HepG2 (cell line): ENCODE measurements at places on chromosomes 5 and 9. TPM values are rescaled to one million over a fixed set of nuclear protein-coding genes. Genes with fewer than 3 reads are reported as not detected.

The AGXT2 gene
- 0.13 TPM in 1 of 2 replicates, not detected in the other for total RNA-seq

The CMYA5 gene
- 0.13 and 0.18 TPM in 2 replicates for total RNA-seq

The CKMT2 gene
- 0.69 and 1.2 TPM in 2 replicates for total RNA-seq

DNA sequence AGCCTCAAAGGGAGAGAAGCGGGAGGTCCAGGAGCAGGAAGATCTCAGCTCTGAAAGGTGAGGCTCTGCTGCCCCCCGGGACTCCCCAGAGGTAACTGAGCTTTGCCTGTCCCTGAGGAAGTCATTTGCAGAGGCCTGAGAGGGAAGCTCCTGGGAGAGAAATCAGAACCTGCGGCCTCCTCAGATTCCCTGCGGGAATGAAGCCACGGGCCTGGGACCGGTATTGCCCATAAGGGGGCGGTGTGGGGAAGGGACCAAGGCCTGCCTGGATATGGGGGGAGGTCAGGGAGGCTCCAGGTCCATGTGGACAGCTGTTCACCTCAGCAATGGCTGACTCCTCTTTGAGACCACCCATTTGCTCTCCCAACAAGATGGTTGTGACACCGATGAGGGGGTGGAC, 1.3 kb downstream of the SPATA31E1 start:
- no peak for DNase-seq
- no peak overlapping the region for H3K4me3 ChIP-seq
- H3K36me3 ChIP-seq = no peaks in the 10 kb centered on the region
- H3K27ac ChIP-seq = no peak overlapping the region
- H3K27me3 ChIP-seq = peaks cover 6% of the 10 kb centered on the region

DNA sequence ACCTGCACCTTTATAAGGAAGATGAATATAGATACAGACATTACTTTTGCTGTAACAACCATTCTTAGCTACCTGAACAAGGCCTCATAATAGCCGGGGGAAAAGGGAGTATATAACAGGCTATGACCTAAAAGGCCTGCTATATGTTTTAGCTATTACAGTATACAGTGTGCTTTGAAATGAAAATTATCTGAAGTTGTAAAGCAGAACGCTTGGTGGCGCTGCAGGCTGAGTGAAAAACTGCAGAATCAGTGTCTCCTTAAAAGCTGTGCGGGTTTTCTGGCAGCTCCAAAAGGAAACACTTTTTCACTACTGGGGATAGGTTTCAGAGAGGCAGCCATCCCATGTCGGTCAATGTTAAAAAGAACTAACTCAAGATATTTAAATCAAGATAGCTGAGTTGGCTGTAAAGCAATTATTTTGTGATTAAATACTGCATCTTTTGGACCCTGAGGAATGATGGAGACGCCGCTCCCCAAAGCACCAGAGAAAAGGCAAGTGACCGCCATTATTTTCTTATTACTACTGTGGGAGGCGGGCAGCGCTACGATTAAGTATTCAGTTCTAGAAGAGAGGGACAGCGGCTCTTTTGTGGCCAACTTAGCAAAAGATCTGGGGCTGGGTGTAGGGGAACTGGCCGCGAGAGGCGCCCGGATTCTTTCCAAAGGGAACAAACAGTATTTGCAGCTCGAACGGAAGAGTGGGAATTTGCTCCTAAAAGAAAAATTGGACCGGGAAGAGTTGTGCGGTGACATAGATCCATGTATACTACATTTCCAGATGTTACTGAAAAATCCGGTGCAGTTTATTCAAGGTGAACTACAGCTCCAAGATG, 5.9 kb downstream of the PCDHB6 start:
- H3K4me1 ChIP-seq = no peaks in the 10 kb centered on the region
- no peak overlapping the region for H3K27ac ChIP-seq
- DNase-seq = no peak
- H3K36me3 ChIP-seq = no peaks in the 10 kb centered on the region

GRCh38 chr9:5453004-5453403, 2.7 kb downstream of the CD274 start:
- no peak for DNase-seq
- H3K27ac ChIP-seq = no peak overlapping the region
- H3K4me3 ChIP-seq = no peak overlapping the region
- H3K27me3 ChIP-seq = no peaks in the 10 kb centered on the region
- no peaks in the 10 kb centered on the region for H3K36me3 ChIP-seq

GRCh38 chr5:179893076-179893957, 14.4 kb downstream of the TBC1D9B start:
- peaks cover 21% of the 10 kb centered on the region for H3K4me1 ChIP-seq
- H3K27ac ChIP-seq = no peak overlapping the region
- no peak overlapping the region for H3K4me3 ChIP-seq

- no peak overlapping the region for H3K4me3 ChIP-seq
- no peaks in the 10 kb centered on the region for H3K4me1 ChIP-seq
Observed at GRCh38 chr5:100890461-100891008, 12.5 kb downstream of the ST8SIA4 start.

GRCh38 chr5:153952893-153953292, 85.8 kb downstream of the FAM114A2 start:
- no peaks in the 10 kb centered on the region for H3K36me3 ChIP-seq
- H3K27me3 ChIP-seq = no peaks in the 10 kb centered on the region
- H3K27ac ChIP-seq = no peak overlapping the region
- DNase-seq = no peak

- no peaks in the 10 kb centered on the region for H3K36me3 ChIP-seq
- no peak overlapping the region for H3K4me3 ChIP-seq
- H3K4me1 ChIP-seq = no peaks in the 10 kb centered on the region
- no peak overlapping the region for H3K27ac ChIP-seq
- no peaks in the 10 kb centered on the region for H3K27me3 ChIP-seq
Observed at GRCh38 chr9:84125046-84125445, 144.4 kb downstream of the RMI1 start.

DNA sequence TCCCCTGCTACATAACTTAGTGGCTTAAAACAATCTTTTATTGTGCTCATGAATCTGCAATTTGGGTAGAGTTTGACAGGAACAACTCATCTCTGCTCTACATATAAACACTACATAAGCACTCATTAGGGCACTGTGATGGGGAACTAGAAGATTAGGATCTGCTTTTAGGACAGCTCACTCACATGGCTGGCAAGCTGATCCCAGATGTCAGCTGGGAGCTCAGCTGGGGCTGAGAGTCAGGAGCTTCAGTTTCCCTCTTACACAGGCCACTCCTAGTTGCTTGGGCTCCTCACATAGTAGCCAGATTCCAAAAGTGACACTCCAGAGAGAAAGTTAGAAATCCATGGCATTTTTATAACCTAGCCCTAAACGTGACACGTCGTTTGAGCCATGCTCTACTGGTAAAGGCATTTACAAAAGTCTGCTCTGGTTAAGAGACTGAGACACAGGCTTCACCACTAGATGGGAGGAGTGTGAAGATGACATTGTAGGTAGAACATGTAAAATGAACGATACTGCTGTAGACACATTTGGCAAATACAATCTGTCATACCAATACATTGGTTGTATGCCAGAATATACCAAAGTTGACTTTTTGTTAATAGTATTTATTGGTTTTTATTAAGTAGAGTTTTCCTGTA, 23.6 kb downstream of the SCAI start:
- H3K36me3 ChIP-seq = no peaks in the 10 kb centered on the region
- no peak overlapping the region for H3K27ac ChIP-seq
- no peak for DNase-seq
- H3K4me3 ChIP-seq = no peak overlapping the region
- peaks cover 10% of the 10 kb centered on the region; the same call in 1 of the 2 replicates for H3K4me1 ChIP-seq

GRCh38 chr9:107541523-107541922, 52.0 kb upstream of the KLF4 start:
- DNase-seq = no peak
- no peak overlapping the region for H3K27ac ChIP-seq
- H3K27me3 ChIP-seq = no peaks in the 10 kb centered on the region
- H3K4me1 ChIP-seq = peaks cover 17% of the 10 kb centered on the region

DNA sequence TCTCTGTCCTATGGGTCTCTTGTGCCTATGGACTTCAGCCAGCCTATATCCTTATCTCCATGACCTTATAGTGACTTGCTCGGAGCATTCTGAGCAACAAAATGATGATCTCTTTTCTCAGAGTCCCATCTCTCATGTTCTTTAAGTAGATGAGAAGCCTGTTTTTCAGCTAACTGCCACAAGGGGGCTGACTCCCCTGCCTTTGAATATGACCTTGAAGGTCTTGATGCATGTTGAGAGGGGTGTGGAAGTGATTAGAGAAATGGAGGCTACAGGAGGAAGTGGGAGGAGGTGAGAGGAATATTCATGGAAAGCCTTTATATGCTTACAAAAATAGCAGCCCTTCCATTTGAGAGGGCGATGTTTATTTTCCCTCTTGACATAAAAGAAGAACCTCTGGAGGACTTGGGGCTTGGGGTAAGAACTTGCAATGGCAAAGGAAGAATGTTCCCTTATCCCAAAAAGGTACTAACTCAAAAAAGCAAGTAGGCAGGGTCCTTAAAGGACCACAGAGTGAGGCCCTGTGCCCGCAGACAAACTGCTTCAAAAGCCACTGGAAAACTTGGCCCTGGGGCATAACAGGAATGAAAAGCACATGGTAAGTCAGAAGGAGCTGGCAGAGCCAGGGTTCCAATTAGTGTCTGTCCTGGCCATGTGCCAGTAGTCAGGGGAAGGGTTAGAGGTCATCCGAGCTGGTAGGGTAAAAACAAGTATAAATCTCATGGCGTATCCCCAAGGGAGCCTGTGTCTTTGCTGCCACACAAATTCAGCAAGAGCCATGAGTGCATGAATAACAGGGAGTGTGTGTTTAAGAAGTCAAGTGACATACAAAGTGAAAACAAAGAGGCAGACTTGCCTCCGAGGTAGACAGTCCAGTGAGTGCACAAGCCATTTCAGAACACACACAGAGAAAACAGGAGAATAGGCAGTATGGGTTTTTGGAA, 39.1 kb downstream of the FGD3 start:
- H3K4me3 ChIP-seq = no peak overlapping the region
- no peaks in the 10 kb centered on the region for H3K27me3 ChIP-seq
- H3K36me3 ChIP-seq = no peaks in the 10 kb centered on the region
- H3K27ac ChIP-seq = no peak overlapping the region
- DNase-seq = no peak
- peaks cover 28% of the 10 kb centered on the region for H3K4me1 ChIP-seq

- peaks cover 7% of the 10 kb centered on the region for H3K4me1 ChIP-seq
- H3K4me3 ChIP-seq = no peak overlapping the region
- H3K27ac ChIP-seq = no peak overlapping the region
- no peaks in the 10 kb centered on the region for H3K36me3 ChIP-seq
Observed at GRCh38 chr5:71910741-71911140, 191.7 kb downstream of the CARTPT start.

DNA sequence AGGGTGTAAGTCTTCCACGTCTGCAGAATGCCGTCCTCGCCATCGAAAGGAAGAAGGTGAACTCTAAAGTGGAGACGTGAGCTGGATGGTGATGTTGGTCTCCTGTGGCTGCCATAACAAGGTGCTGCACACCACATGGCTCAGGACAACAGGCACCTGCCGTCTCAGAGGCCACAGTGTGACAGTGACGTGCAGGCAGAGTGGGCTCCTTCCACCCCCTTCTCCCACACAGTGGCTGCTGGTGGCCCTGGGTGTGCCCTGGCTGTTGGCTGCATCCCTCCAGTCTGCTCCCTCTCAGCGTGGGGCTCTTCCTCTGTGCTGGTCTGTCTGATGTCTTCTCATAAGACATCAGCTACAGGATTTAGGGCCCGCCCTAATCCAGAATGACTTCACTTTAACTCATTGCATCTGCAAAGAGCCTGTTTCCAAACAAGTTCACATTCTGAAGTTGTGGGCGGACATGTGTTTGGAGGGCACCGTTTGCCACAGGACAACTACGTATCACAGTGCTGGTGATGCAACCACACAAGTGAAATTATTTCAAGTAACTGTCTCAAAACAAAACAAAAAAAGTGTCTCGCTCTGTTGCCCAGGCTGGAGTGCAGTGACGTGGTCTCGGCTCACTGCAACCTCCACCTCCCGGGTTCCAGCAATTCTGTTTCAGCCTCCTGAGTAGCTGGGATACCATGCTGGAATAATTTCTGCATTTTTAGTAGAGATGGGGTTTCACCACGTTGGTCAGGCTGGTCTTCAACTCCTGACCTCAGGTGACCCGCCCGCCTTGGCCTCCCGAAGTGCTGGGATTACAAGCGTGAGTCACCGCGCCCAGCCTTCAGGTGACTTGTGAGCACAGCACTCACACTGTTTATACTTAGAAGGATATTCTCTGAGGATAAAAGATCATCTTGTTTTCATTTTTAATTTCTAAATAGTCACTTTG, 31.2 kb upstream of the CLPTM1L start:
- peaks cover 8% of the 10 kb centered on the region for H3K4me1 ChIP-seq
- H3K36me3 ChIP-seq = no peaks in the 10 kb centered on the region
- H3K4me3 ChIP-seq = no peak overlapping the region
- H3K27ac ChIP-seq = no peak overlapping the region
- DNase-seq = no peak
- H3K27me3 ChIP-seq = peaks cover 10% of the 10 kb centered on the region

- no peaks in the 10 kb centered on the region for H3K4me1 ChIP-seq
- H3K4me3 ChIP-seq = no peak overlapping the region
- no peaks in the 10 kb centered on the region for H3K36me3 ChIP-seq
- no peak overlapping the region for H3K27ac ChIP-seq
- DNase-seq = no peak
Observed at GRCh38 chr9:90306158-90306557, 336.5 kb downstream of the DIRAS2 start.

DNA sequence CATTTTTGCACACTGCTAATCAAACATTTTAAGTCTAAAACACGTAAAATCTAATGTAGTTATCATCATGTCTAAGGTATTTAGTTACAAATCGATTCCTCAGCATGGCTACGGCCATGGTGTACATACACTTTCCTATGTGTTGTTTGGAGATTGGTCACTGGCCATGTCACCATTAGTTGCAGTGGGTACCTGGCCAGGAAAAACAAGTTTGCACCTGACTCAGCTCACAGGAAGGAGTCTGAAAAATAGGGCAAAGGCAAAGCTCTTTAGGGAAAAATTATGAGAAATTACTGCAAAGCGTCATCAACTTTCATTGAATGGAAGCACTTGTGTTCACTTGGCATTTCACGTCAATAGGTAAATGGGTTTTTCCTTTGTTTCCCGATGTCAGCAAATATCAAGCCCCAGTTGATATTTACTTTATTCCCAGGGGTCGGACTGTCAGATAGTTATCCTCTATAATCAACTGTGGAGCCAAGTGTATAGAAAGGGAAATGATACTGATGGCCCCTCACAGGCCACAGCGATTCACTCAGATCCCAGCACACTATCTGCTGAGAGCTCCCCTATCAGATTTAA, 626.0 kb upstream of the ADAMTS16 start:
- H3K27ac ChIP-seq = no peak overlapping the region
- H3K4me3 ChIP-seq = no peak overlapping the region
- no peaks in the 10 kb centered on the region for H3K4me1 ChIP-seq
- no peak for DNase-seq

- H3K36me3 ChIP-seq = no peaks in the 10 kb centered on the region
- H3K27me3 ChIP-seq = no peaks in the 10 kb centered on the region
- no peak for DNase-seq
Observed at GRCh38 chr9:111136180-111136579, 97.9 kb upstream of the LPAR1 start.
